NCI-H460 (cell line): ENCODE measurements at places on chromosomes 1 and 21.
A peak's percentile ranks its signal among the peaks of the same experiment; 100 is the strongest.

DNA sequence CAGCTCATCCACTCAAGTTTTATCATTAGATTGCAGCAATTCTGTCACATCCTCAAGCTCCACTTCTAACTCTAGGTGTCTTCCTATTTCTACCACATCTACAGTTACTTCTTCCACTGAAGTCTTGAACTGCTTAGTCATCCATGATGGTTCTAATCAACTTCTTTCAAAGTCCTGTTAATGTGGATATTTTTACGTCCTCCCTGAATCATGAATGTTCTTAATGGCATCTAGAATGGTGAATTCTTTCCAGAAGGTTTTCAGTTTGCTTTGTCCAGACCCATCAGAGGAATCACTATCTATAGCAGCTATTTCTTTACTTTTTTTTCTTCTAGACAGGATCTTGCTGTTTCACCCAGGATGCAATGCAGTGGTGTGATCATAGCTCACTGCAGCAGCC, 78.0 kb upstream of the RNPC3 start:
- no peak for DNase-seq

DNA sequence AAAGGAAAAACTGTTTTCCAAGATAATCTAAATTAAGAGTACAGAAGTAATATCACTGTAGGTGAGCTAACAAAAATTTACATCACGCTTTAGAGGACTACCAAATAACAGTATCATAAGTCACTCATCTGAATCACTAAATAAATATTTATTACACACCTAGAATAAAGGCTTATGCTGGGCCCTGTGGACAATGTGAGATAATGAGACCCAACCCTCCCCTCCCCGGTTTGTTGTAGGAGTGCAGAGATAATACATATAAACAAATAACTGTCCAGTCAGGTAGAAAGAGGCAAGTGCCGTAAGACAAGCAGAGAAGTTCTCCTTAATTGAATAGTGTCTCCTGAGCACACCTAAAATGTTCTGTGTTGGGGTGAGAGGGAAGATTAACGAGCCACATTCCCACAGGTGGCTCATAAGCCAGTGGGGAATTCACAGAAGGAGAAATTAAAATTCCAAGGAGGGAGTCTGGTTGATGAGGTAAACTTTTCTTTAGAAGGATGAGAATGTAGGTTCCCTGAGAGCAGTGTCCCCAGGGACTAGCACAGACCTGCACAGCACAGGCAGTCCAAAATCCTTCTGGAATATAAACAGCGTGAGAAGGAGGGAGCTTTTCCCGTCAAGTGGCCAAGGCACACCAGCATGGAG, 241.4 kb downstream of the NFIA start:
- no peak for DNase-seq

DNA sequence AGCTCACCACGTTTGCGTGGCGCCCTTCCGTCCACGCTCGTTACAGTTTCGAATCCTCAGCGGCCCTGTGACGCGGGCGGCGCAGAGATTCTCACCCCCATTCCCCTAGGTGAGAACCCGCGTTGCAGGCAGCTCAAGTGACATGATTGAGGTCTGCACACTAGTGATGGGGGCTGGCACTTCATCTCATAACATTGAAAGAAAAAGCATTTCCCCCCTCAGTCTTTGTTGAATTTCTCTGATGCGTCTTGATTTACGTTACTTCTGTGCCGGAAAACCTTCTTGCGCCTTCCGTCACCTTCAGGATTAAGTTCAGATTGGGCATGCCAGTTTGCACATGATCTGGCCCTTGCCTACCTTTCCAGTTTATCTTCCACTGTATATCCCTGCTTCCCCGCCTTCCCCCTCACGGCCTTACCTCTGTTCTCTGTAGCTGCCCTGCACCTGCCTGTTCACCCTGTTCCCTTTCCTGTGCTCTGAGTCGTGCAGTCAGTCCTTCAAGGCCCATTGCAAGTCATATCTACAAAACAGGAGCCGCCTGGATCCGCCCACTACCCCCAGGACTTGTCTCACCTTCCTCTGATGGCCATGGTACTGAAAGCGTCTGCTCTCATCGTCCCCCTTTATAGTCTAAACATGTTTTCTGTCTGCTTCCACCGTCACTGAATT, 1.1 kb downstream of the CTPS1 start:
- DNase-seq: no peak

- no peak for DNase-seq
These were observed 10.7 kb upstream of the DNMT3L start for GRCh38 chr21:44272284-44272858.

GRCh38 chr1:1021010-1021919, 1.3 kb downstream of the AGRN start:
- no peak for DNase-seq

DNA sequence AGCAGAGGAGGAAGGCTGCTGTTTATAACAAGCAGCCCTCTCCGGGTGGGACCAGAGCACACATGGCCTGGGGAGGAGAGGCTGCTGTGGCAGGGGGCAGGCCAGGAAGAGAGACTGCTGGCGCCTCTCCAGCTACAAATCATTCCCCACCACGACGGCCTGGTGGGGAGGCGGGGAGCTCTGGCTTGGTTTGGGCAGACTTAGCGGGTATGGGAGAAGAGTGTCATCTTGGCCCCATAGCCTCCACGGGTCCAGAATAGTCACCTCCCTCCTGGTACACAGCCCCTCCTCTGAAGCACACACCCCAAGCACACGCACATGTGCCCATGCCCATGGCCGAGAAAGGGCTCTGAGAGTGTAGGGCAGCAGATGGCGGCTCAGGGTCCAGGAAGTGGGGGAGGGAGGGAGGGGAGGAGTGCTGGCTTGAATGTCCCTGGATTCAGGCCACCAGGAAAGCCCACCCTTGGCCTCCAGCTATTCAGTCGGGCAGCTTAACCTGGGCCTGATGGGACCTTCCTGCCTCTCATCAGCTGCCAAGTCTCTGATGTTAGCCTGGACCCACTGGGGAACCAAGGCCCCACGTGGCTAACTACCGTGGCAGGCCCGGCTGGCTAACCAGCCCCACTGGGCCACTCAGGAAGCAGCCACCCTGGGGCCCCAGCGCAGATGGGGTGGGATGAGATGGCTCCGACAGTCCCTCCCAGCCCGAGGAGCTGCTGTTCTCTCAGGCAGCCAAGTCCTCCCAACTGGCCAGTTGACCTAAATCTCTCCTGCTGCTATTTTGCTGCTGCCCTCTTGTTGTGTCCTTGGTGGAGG, 10.9 kb downstream of the LRP8 start:
- no peak for DNase-seq

- no peak for DNase-seq
These were observed 34.1 kb upstream of the ADARB1 start for GRCh38 chr21:45040157-45040711.

GRCh38 chr1:116871779-116872146, 38.0 kb upstream of the PTGFRN start:
- no peak for DNase-seq

DNA sequence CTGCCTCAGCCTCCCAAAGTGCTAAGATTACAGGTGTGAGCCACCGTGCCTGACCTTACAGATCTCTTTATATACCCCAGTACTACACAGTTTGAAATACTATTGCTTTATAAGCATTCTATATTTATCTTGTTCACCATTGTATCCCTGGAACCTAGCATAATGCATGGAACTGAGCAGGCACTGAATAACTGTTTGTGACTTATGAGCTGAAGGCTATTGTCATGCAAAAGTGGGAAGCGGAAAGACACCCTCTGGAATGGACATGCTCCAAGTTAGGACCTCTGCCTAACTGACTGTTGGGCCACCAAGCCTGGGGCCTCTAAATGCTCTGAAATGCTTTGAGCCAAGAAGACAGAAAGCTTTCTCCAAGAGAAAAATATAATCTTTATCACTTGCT, 8.1 kb downstream of the LRRC41 start:
- DNase-seq: no peak

GRCh38 chr1:65119951-65120350, 28.1 kb upstream of the AK4 start:
- no peak for DNase-seq

DNA sequence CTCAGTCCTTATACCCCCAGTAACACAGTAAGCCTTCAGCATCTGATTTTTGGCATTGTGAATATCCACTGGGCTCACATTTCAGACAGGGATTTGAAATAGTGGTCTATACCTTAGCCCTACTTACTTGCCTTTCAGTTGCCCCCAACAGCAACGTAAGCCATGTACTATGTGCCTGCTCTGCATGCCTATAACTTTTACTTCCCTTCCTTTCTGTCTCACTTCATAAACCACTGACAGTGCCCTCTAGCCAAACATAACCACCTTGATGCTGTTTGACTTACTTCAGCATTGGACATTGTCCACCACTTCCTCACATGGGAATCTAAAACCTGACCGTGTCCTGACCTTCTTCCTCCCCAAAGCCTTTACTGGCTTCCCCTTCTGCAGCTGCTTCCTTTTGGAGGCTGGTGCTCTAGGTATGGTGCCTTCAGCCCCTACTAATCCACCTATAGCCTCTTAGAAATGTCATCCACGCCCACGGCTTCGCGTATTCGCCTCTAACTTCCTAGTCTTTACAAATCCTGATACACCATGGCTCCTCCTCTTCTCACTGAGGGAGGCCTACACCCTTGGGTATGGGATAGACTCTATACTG, 3.6 kb upstream of the ZNF672 start:
- DNase-seq: no peak

- DNase-seq: no peak
These were observed 262.2 kb upstream of the POU3F1 start for GRCh38 chr1:38308780-38309179.

DNA sequence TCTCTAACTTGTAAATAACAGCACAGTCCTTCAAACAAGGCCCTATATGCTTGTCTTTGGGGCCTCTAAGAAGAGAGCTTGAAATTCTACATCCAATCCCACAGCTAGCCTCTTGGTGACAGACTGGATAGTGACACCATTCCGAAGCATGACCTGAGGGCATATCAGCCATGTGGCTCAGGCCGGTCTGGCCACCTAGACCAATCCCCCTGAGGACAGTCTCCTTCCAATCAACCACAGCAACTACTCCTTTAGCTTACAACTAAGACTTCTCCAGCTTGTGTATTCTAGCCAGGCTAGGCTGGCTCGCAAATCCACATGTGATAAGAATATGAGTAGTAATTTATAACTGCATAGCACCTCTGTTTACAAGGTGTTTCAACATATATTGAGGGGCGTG, 14.0 kb downstream of the BCAR3 start:
- DNase-seq: no peak

DNA sequence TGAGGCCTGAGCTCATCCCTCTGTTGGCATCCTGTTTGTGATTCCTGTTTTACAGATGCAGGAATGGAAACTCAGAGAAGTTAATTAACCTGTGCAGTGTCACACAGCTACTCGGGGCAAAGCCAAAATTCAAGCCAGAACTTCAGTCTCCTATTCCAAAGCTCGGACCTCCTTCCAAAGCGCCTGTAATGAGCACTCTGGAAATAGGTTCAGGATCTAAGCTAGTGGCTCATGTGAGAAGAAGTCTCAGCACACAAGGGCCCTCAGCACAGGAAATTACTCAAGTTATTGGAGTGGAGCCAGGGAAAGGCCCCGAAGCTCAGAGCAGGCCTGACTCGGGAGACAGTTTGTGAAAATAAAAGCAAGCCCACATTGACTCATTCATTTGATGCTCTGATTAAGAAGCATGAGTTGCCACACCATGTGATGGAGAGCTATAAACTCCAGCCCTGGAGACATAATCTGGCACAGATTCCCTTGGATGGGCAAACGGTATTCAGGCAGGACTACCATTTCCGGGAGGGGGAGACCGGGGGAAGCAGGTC, 50.6 kb upstream of the LYST start:
- DNase-seq: peak; percentile 60

GRCh38 chr1:76018045-76018444, 56.5 kb upstream of the ST6GALNAC3 start:
- no peak for DNase-seq
